ENCODE measurements at places on chromosomes 5 and 9.

GRCh38 chr5:122439645-122440044 is 127.6 kb downstream of the SNCAIP start:
- DNase-seq, result no peak

DNA sequence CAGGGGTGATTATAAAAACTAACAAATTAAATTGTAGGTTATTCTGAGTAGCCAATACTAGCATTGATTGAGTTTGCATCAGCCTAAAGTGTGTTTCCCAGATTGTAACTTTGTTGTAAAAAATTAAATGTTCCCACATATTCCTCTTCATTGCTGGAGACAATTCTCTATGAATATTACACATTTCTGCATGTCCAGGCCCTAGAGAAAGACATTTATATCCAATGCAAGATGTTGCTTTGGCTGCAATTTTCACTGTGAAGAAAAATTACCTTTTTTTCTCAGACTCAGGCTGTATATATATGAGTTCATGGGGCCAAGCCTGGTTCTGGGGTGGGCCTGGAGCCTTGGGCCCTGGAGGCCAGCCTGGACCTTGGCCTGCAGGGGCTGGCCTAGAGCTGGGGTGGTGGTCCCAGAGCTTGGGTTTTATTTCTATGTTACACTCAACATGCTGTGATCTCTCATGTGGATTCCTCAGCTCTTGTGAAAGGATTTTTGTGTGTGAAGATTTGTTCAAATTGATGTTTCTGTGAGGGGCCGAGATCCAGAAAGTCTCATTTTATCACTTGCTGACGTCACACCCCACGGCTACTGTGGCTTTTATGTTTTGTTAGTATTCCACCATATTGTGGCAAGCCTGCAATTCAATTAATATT is 232.5 kb downstream of the SPATA31A1 start:
- DNase-seq, result no peak

- DNase-seq, result no peak
Observed at GRCh38 chr5:5246736-5247135, 106.6 kb downstream of the ADAMTS16 start.

GRCh38 chr5:145471831-145472612 is 363.1 kb downstream of the PRELID2 start:
- no peak for DNase-seq

- no peak for DNase-seq
Observed at GRCh38 chr5:135327429-135328127, 71.5 kb downstream of the MACROH2A1 start.

- DNase-seq, result no peak
Observed at GRCh38 chr9:133679466-133680061, 43.4 kb downstream of the DBH start.

GRCh38 chr5:172791286-172791685 is 20.3 kb upstream of the DUSP1 start:
- no peak for DNase-seq

- no peak for DNase-seq
Observed at GRCh38 chr9:130237076-130237475, 28.5 kb upstream of the HMCN2 start.

DNA sequence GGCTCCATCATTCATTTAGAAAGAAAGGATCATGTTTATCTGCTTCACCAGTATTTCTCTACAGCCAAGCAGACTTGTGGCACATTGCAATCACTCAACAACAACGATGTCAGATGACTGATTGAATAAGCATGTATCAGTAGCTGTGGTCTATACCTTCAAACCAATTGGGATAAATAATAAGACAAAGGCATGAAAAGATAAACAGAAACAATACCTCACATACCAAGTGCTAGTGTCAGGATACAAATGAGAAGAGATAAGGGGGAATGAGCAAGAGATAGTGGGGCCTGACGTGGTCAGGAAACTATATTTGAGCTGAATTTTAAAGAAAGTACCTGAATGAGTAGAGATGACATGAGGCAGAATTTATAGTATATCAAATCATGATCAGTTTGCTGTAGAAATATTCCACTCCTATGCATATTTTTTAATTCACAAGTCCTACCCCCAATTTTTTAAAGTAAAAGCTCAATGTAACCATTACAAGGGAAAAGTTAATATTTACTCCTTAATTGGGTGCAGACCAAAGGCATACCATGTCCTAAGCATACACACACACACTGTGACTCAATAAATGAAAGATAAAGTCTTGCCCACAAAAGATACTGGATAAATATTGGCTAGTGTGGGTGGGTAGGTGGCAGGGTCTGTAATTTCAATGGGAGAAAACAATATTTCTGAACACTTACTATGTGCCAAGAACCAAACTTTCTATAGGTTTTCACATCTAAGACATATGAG is 284.5 kb downstream of the SPOCK1 start:
- no peak for DNase-seq

GRCh38 chr5:80296121-80296520 is 23.7 kb upstream of the SPZ1 start:
- DNase-seq, result no peak

- DNase-seq, result no peak
Observed at GRCh38 chr5:91556-92263, at the start of gene PLEKHG4B. Gene PLEKHG4B (plus strand): TSS chr5:92168. CDS start chr5:92232, 64 bp downstream.

DNA sequence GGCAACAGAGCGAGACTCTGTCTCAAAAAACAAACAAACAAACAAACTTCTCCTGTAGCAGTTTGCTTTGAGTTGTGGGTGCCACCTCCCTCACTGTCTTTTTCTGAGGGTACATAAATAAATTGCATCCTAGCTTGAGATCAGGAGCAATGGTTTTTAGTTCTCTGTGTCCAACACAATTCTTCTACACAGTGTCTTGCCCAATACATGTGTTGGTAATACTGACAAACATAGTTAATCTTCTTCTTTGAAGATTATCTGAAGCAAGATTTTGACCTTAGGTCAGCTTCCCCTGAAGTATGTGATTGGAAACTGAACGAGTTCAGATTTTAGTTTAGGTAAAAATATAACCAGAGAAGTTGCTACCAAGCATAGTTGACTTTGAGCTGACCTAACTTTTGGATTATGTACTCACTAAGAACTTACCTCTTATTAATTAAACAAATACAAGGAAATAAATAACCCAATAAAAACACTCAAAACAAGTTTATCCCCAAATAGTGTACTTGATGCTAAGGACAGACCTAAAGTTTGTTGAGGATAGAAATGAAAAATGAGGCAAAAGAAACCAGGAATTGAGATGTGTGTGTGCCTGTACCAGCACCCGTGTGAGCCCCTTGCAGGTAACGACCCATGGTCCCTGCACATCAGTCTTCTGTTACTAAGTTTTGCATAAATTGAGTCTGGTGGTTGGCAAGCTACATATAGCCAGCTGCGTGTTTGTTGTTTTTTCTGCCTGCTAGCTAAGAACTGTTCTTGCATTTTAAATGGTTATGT is 16.2 kb downstream of the TJP2 start:
- DNase-seq, result no peak

GRCh38 chr9:91515074-91515687 is 91.5 kb upstream of the NFIL3 start:
- no peak for DNase-seq

DNA sequence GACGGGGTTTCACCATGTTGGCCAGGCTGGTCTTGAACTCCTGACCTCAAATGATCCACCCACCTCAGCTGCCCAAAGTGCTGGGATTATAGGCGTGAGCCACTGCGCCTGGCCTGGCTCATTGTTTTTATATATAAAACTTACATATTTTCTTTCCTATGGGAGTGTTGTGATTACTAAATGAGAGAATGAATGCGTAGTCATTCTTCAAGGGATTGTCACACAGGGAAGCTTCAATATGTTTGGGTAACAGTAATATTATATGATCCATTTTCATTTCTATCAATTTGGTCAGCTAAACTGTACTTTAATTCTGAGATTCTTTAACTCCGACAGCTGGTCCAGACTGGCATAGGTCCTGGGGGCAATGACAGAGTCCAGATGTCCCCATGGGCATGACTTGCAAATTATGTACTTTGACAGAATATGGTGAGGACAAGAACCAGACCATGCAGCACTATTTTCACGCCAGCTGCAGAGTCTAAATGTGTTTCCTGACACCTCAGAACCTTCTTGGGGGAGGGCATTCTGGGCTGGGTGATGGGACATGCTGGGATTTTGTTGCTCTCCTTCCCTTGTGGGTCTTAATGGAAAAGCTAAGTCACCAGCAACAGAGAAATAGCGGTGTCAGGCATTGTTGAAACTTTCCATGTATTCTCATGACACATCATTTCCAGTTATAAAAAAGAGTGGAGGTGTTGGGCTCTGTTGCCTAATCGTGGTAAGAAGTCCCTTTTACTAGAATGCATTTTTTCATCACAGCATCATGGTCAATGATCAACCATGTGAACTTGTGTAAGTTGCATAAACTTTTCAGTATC is 40.9 kb upstream of the TNC start:
- DNase-seq, result no peak

DNA sequence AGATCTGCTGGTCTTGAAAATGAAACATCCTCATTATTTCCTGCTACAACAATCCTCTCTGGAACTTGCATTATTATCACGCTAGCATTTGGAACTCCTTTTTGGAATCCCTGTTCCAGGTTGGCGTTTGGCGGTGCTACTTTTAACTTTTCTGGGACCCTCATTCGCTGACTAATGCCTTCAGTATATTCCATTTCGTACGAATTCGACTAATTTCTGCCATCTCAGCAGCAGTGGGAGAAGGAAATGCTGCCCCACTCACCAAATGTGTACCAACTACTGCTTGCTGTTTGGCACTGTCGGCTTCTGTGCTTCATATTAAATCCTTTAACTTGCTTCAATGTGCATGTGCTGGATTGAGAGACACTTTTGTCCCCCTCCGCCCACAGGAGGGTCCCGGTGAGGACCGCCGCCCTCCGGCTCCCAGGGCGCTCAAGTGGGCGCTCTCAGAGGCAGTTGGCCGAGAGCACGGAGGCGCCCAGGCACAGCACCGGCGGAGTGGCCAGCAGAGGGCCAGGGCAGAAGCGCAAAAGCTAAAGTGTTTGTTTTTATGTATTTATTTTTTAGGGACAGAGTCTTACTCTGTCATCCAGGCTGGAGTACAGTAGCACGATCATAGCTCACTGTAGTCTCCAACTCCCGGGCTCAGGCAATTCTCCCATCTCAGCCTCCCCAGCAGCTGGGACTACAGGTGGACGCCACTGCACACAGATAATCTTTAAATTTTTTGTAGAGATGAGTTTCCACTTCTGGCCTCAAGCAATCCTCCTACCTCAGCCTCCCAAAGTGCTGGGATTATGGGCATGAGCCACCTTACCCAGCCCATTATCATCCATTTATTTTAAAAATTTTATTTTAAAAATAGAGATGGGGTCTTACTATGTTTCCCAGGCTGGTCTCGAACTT is 11.9 kb downstream of the PDE6A start:
- no peak for DNase-seq

GRCh38 chr9:76562511-76562911 is 103.5 kb downstream of the GCNT1 start:
- DNase-seq, result no peak

DNA sequence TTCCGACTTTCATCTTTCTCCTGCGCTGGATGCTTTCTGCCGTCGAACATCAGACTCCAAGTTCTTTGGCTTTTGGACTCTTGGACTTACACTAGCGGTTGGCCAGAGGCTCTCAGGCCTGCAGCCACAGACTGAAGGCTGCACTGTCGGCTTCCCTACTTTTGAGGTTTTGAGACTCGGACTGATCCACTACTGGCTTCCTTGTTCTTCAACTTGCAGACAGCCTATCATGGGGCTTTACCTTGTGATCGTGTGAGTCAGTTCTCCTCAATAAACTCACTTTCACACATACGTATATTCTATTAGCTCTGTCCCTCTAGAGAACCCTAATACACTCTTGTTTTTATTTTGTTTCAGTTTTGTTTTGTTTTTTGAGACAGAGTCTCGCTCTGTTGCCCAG is 10.3 kb downstream of the FKBP15 start:
- no peak for DNase-seq

- DNase-seq, result no peak
Observed at GRCh38 chr5:11998397-11998796, 94.2 kb upstream of the CTNND2 start.

- no peak for DNase-seq
Observed at GRCh38 chr5:154351566-154351965, 94.2 kb upstream of the SAP30L start.

GRCh38 chr9:89739511-89739910 is 134.7 kb downstream of the GADD45G start:
- DNase-seq, result no peak

DNA sequence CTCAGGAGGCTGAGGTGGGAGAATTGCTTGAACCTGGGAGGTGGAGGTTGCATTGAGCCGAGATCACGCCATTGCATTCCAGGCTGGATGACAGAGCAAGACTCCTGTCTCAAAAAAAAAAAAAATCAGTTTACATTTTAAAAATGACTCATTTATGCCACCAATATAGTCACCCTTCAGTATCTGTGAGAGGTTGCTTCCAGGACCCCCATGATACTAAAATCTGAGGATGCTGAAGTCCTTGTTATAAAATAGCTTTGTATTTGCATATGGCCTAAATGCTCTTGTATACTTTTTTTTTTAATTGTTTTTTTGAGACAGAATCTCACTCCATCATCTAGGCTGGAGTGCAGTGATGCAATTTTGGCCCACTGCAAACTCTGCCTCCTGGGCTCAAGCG is 5.8 kb downstream of the OCLN start:
- DNase-seq, result no peak

- no peak for DNase-seq
Observed at GRCh38 chr5:169993485-169993790, 13.1 kb upstream of the INSYN2B start.

DNA sequence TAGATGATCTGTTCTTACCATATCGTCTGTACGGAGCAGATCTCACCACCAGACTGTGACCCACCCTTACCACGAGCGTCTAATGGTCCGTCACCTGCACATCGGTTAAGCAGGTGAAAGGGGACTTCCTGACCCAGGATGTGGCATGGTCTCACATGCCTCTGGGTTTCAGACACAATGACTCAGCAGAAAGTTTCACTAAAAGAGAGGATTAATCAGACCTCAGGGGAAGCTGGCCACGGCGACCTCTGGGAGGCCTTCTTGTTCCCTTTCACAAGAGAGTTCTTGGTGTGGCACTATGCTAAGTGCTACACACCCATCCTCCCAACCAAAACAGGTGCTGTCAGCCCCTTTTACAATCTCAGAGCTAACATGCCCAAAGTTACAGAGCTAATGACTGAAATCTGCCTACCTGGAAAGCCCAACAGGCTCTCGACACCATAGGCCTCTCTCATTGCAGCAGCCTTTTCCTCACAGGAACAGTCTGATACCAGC is 41.6 kb downstream of the ADAMTS12 start:
- DNase-seq, result peak; percentile 34

DNA sequence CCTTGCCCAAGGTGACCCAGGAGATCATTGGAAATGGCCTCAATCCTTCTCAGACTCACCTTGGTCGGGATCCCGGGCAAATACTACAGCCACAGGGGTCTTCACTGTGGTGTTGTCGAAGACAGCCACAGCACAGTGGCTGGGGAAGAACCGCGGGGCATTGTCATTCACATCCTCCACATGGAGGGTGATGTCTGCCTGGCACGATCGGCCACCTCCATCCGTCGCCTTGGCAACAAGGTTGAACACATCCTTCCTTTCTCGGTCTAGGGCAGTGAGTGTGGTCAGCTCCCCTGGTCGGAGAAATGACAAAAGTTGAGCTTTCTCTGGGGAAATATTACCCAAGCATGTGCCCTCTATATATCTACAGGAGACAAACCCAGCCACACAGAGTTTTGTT is 56.8 kb downstream of the FAT2 start:
- no peak for DNase-seq

GRCh38 chr5:30802961-30803705 is 390.4 kb upstream of the CDH6 start:
- no peak for DNase-seq

Measured in CD4-positive, alpha-beta T cell treated with Interferon gamma for 1 hour (primary cell).